Stimulated activated CD4-positive, alpha-beta T cell treated with anti-CD3 and anti-CD28 coated beads, Interleukin-4, amount 100 ng/mL, for 24 hours (primary cell): ENCODE measurements at places on chromosomes 5 and 9.
A peak's percentile ranks its signal among the peaks of the same experiment; 100 is the strongest.

GRCh38 chr9:27179245-27179865 is 70.3 kb downstream of the TEK start:
- no peak for DNase-seq

- DNase-seq: no peak
These were observed 66.4 kb downstream of the MACROH2A1 start for GRCh38 chr5:135332519-135333150.

DNA sequence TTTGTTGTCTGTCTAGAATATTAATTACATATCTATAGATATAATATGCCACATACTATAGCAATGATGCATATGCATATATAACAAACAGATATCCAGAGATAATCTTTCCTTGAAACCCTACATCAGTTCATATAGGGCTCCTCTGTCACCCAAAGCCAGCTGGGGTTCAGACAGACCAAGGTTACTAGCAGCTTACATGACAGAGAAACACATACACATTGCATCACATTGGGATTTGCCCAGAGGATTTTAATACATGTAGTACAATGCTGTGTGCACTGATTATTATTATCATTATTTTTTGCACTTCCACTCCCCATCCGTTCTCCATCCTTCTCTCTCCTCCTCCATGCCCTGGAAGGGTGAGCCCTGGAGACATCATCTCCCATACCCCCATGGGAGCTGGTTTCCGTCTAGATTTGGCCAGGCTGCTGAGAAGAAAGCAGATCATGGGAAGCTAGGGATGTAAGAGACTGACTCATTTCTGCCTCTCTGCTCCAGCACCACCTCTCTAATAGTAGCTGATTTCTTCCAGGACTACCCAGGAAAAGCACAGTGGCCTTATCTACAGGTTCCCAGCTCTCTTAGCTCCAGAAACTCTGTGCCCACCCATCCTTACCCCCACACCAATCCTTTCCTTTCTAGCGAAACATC is 23.3 kb downstream of the FST start:
- DNase-seq: no peak

GRCh38 chr5:76084496-76085242 is 1.5 kb downstream of the SV2C start:
- DNase-seq: no peak

- DNase-seq: no peak
These were observed 78.2 kb downstream of the EFNA5 start for GRCh38 chr5:107592515-107592914.

- no peak for DNase-seq
These were observed 74.2 kb downstream of the OXCT1 start for GRCh38 chr5:41796061-41796460.

DNA sequence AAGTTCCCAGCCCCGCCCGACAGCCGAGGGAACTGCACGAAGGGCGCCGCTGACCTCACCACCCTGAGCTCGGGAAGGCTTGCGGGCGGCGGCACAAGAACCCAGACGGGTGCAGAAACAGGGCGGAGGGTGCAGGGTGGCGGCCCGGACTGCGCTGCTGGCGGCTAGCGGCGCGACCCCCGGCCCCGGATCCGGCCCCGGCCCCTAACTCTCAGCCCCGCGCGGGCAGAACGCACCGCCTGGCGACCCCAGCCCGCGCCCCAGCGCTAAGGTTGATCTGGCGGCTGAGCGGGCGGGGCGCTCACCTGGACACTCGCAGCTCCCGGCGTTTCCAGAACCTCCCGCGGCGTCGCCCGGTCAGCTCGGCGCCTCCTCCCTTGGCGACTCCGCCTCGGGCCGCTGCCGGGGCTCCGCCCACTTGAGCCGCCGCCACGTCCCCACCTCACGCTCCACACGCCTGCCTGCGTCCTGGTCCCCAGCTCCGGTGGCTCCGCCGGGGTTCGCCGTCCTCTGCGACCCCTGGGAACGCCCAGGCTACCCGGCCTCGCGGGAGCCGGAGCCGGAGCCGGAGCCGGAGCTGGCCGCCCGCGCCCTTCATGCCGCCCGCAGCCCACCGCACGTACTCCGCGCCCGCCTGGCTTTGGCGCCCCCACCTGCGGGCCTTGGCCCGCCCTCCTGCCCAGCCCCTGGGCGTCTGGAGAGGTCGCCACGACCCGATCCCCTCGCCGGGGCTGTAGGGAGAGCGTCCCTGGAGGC is at the start of gene P4HA2:
P4HA2 (minus strand) TSS at position 369 of the 756 bp plus-strand sequence. CDS start 9,227 bp downstream, outside the sequence.
- DNase-seq: peak; percentile 37

GRCh38 chr5:39995990-39996389 is 571.2 kb upstream of the DAB2 start:
- DNase-seq: no peak

DNA sequence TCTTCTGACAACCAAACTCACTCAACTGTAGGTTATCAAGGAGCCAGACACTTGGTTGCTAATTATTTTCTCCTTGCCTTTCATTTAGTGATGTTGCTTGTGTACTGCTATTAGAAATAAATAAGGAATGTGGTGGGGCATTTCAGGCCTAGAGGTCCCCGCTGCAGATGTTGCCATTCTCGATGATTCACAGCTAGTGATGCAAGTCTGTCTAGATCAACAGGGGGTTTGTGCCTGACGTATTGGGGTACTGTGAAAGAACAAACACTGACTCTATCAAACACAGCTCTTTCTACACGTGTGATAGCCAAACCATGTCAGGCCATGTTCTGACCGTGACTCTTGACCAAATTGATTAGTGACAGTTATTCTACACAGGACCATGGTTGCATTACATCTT is 144.7 kb downstream of the OSTF1 start:
- no peak for DNase-seq

- no peak for DNase-seq
These were observed 566 bp downstream of the GPR21 start for GRCh38 chr9:123033864-123034601.

DNA sequence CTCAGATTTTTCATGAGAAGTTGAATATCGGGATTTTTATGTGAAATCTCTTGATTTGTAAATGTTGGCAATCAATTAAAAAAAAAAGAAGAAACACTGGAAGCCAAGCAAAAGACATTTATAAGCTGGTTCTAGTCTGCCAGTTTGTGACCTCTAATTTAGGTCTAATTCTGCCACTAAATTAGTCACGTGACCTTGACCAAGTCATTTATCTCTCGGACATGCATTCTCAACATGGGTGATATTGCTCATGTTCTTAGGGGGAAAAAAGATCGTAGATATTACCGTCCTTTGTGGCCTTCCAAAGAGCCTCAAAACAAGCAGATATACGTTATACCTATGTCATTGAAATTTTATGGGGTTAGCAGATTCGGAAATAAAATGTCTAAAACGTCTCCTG is 52.9 kb upstream of the PTPDC1 start:
- no peak for DNase-seq

- no peak for DNase-seq
These were observed 96.2 kb downstream of the CCDC192 start for GRCh38 chr5:127799293-127799905.

- DNase-seq: peak; percentile 39
These were observed 69.8 kb downstream of the ICE1 start for GRCh38 chr5:5492087-5492933.

GRCh38 chr5:150507474-150508276 is at the start of gene NDST1:
NDST1 (plus strand) TSS chr5:150508131; CDS start chr5:150521255, 13,124 bp downstream.
- DNase-seq: no peak

- no peak for DNase-seq
These were observed 167.0 kb upstream of the OTULINL start for GRCh38 chr5:14414656-14415023.

GRCh38 chr9:133532937-133533668 is 1.4 kb upstream of the ADAMTSL2 start:
- peak; percentile 66 for DNase-seq

DNA sequence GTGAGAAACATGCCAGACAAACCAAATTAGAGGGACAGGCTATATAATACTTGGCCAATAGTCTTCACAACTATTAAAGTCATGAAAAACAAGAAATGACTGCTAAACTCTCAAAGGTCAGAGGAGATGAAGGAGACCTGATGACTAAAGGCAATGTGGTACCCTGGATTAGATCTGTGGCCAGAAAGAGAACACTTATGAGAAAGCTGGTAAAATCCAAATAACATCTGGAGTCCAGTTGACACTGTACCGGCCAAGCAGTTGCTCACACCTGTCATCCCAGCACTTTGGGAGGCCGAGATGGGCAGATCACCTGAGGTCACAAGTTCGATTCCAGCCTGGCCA is 24.4 kb downstream of the ATOX1 start:
- no peak for DNase-seq

GRCh38 chr5:109161914-109162683 is 247.7 kb downstream of the PJA2 start:
- no peak for DNase-seq

DNA sequence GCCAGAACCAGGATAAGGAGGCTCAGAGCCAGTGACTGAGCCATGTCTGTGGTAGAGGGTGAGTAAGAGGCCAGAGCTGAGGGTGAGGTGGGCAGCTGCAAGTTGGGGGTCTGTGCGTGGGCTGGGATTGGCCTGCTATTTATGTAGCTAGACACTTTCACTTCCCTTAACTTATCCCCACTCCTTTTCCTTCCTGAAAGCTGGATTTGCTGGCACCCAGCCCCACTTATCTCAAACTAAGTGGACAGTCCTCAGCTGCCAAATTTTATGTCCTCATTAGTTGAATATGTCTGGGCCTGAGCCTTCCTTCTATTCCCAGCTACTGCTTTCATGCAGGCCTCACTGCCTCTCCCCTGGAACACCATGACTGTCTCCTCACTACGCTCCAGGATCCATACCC is at the start of gene CCL21:
CCL21 (minus strand) TSS at position 114 of the 400 bp plus-strand sequence; CDS start at position 44, 70 bp downstream.
- no peak for DNase-seq

DNA sequence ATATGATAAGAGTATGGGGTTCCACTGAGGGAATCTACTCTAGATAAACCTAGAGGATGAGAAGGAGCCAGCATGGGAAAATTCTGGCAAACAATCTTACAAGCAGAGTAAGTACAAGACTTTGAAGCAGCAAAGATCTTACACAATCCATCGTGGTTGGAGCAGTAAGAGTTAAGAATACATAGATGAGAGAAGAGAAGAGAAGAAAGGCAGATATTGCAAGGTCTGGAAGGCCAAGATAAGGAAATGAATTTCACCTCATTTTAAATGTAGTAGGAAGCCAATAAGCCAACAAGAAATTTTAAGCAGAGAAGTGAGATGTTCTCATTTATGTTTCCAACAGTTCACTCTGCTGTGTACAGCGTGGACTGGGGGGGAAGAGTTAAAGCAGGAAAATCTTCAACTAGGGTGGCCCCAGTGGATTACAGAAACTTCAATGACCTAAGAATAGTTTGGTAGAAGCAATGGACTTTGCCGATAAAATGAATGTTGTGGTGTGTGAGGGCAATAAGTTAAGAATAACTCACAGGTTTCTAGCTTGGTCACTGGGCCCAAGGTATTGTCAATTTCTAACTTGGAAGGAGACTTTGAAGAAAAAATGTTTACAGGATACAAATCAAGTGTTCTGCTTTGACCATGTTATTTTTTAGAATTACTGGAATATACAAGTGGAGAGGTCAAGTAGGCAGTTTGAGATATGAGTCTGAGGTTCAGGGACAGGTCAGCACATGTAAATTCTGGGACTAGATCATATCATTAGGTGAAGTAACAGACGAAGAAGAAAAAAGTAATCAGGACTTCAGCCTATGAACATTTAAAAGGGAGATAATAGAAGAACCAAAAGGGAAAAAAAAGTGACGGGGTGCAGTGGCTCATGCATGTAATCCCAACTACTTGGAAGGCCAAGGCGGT is 12.1 kb upstream of the ISOC1 start:
- DNase-seq: no peak

DNA sequence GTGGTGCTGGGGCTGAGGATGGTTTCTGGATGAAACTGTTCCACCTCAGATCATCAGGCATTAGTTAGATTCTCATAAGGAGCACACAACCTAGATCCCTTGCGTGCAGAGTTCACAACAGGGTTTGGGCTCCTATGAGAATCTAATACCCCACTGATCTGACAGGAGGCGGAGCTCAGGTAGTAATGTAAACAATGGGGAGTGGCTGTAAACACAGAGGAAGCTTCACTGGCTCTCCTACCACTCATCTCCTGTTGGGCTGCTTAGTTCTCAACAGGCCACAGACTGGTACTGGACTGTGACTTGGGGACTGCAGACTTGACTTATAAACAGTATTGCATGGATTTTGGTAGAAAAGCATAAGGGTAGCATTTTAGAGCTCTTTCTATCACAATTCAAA is 870.7 kb upstream of the CDH10 start:
- DNase-seq: no peak

GRCh38 chr5:61951295-61951694 is 354.7 kb upstream of the KIF2A start:
- no peak for DNase-seq

- DNase-seq: no peak
These were observed 64.8 kb downstream of the PDZD2 start for GRCh38 chr5:31703757-31704156.

GRCh38 chr9:655875-656274 is 185.6 kb upstream of the DMRT1 start:
- DNase-seq: no peak

DNA sequence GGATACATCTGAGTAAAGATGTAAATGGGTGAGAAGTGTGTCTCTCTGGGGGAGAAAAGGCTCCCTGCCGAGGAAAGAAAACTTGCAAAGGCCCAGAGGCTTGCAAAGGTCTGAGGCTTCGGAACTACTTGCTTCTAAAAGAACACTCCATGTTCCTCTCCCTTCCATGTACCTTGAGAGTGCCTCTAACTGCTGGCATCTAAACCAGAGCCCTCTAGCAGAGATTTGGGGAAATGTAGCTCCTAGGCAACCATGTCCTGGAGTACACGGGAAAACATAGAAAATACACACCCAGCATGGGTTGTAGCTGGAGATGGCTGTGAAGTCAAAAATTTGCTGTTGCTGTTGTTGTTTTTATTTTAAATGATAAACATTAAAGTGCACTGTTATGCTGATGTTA is 151.6 kb downstream of the SYK start:
- no peak for DNase-seq

DNA sequence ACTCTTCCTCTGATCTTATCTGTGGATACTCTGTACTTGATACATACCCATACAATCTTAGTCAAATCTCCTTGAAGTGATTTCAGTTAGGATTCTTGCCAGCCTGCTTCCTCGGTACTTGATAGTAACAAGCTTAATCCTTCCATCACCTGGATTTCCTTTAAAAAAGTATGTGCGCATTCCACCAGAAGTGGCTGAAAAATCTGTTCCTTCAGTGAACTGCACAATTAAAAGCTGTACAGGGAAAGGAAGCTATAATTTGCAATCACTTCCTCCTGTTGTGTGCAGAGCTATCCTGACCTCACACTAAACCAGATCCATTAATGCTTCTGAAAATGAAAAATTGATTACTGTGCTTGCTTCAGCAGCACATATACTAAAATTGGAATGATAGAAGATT is 47.3 kb downstream of the PWWP2A start:
- DNase-seq: no peak
